ENCODE measurements at places on chromosomes 4 and X.
A peak's percentile ranks its signal among the peaks of the same experiment; 100 is the strongest.

DNA sequence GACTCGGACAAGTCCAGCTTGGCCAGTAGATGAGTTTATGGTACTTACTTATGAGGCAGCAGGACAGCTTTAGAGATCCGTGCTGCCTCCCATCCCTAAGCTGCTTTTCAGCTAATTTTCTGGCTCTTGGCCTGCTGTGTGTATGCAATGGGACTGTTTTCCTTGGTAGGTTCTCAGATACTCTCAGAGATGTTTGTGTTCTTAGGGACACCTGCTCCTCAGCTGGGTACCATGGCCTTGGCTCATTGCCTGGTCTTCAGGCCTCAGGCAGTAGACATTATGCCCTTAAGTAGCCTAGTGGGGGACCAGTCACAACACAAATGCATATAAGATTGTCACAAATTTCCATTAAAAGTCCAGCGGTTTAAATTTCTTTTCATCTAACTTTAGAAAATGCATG, 688.0 kb downstream of the PCDH7 start:
- DNase-seq, result no peak

DNA sequence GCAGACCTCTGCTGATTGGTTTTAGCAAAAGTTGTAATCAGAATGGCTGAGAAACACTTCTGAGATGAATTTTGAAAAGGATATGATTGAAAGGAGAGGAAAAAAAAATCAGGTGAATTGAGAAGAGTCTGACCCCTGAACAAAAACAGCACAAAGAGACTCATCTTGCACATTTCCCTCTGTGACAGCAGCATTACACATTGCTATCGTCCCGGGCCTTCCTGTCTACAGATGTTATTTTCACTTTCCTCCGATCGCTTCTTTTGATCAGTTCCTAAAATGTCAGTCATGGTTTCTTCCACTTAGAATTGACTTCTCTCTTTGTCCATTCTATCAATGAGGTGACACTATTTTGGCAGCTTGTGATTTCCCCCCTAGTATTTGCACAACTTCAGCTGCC, 262.6 kb downstream of the GPC3 start:
- no peak for DNase-seq

DNA sequence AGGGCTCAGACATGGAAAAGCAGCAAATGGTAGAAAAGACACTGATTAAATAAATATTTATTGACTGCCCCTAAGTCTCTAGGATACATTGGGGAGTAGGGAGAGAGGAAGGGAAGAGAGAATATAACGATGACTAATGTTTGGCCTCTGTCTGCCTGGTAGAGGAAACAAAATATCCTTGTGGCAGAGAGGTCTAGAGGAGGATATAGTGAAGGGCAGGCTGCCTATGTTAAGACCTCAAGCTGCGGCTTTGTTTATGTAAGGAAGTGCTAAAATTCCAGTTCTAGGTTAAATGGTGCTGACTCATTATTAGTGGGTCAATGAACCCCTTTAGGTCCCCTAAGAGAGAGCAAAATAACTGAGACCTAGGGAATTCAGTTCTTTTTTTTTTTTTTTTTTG, 427.3 kb upstream of the FTHL17 start:
- DNase-seq, result no peak

- no peak for DNase-seq
These were observed 906 bp downstream of the DKK2 start for GRCh38 chr4:107034996-107035818.

DNA sequence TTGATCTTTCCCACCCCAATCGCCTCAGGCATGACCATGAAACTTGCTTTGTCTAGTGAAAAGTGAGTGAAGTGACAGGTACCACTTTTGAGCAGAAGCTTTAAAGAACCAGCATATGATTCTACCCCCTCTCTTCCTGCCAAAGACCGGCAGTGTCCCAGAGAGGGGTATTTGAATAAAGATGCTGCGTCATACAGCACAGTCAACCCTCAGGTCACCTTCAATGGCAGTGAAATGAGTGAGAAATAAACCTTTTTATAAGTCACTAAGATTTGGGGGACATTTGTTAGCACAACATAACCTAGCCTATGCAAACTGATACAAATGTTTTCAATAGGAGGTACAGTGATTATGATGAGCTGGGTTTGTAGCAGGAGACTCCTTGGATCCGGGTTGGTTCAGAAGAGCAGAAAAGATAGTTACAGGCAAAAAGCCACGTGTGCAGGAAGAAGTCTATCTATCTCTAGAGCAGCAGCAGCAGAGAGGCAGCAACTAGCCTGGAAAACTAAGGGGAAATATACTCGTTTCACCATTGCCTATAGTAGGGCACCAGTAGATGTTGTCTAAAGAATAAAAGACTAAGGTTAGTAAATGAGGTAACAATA, 30.3 kb upstream of the SPRY1 start:
- no peak for DNase-seq

DNA sequence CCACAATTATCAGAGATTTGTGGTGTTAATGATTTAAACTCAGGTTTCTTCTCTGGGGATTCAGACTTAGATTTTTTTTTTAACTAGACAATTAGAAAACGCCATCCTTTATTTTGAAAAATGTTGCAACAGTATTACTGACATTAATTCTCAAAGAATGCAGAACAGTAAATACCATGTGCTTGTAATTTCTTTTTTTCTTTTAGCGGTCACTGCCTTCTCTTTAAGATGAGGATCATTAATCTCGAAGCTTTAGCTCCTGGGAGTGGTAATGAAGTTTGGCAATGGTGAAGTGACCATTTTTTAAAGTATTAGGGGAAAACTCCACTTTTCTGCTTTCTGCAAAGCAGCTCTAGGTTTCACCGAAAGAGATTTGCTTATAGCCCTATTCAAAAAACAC, 164.0 kb upstream of the MBNL3 start:
- DNase-seq, result no peak

GRCh38 chr4:84511703-84512102, 12.6 kb upstream of the NKX6-1 start:
- no peak for DNase-seq

DNA sequence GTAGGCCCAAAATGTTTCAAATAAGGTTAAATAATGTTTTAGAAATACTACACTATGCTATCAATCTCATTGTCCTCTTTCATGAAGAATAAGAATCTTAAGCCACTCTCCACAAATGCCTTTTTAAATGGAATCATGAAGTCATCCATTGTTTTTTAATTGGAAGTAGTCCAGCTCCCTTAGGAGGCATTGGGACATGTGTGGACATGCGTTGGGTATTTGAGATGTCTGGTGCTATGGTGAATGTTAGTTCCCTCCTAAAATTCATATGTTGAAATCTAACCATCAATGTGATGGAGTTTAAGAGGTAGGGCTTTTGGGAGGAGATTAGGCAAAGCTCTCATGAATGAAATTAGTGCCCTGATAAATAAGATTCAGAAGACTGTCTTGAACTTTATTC, 289.0 kb downstream of the C4orf33 start:
- no peak for DNase-seq

DNA sequence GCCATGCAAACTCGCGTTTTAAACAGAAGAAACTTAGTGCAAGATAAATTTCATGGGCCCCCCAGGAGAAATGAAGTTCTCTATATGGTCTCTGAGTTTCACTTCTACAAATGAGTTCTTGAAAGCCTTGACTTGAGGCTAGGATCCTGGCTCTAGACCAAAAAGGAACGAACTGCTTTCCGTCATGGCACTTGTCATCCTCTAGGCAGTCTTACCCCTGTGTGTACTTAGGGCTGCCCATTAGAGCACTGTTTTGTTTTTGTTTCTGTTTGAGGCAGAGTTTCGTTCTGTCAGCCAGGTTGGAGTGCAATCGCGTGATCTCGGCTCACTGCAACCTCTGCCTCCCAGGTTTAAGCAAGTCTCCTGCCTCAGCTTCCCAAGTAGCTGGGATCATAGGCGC, 29.0 kb downstream of the RNF4 start:
- DNase-seq, result no peak

DNA sequence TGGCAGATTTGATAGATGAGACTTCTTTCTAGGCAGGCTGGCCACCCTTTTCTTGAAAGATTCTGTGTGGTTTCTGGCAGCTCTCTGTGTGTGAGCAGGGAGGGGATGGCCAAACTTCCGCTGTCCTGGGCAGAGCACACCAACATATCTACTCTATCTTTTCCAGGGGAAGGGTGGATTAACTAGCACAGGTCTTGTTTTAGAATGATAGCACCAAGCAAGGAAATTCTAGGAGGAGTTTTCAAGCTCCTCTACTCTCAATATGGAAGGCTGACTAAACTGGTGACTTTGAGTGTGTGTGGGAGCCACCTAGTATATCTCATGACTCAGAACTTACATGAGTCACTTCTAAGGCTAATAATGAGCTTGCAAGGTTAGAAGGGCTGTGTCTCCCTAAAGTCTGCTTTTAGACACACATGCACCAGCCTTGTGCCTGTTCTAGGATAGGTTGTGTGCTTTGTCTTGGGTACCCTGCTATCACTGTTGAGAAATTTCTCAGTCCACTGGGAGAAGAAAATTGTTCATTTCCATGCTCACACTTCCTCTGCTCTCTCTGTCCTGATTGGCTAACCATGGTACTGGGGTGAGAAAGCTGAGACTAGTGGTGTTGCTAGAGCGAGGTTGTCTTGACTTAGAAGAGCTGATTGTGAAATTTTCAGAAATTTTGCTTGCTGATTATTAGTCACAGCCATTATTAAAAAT, 72.9 kb downstream of the YIPF6 start:
- DNase-seq, result no peak

DNA sequence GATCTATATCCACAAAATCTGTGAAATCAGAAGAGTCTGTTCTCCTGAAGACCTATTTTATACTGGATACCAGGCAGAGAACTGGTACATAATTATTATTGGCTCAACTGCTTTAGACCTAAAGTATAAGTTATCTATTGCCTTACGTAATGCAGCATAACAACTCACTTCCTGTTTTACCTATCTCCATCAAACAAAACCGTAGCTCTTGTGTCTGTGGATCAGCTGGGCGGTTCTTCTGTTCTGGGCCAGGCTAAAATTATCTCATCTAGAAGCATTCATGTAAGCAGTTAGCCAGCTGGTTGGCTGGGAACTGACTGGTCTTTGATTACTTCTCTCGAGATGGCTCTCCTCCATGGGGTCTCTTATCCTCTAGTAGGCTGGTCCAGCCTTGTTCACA, 57.8 kb downstream of the PPP1R2C start:
- no peak for DNase-seq

GRCh38 chr4:37549041-37549440, 137.1 kb downstream of the RELL1 start:
- no peak for DNase-seq

DNA sequence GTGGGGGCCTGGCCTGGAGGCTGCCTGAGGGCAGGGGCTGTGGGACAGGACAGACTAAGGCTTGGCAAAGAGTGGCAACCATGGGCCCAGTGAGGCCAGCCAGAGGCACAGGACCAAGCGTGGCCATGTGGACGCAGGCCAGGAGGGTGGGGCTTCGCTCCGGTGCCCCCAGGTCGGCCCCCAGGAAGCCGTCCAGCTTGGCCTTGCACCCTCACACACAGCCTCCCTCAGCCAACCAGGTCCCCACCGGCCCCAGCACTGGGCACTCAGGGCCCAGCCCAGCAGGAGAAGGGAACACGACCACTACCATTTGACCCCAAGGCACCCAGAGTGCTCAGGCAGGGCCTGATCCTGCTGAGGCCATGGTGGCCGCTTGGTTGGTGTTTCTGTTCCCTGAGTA, 57.2 kb downstream of the FAM53A start:
- no peak for DNase-seq

DNA sequence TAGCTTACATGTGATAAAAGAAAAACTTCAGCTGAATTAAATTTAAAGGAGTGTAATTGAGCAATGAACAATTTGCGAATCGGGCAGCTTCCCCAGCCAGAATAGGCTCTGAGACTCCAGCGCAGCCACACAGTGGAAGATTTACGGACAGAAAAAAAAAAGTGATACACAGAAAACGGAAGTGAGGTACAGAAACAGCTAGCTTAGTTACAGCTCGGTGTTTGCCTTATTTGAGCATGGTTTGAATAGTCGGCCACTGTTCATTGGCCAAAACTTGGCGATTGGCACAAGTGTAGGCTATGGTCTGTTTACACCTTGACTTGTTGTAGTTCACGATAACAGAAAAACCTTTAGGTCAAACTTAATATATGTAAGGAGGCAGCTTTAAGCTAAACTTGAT, 16.7 kb upstream of the SUPT20HL1 start:
- no peak for DNase-seq

GRCh38 chr4:120228086-120228485, 161.4 kb upstream of the MAD2L1 start:
- no peak for DNase-seq

- no peak for DNase-seq
These were observed 56.4 kb upstream of the XIAP start for GRCh38 chrX:123803331-123803983.

- DNase-seq, result no peak
These were observed 246.6 kb downstream of the OPHN1 start for GRCh38 chrX:68186552-68187262.

GRCh38 chrX:14013054-14013453, 16.6 kb downstream of the GEMIN8 start:
- DNase-seq, result no peak

- DNase-seq, result no peak
These were observed at the start of gene NAP1L2 for GRCh38 chrX:73214426-73215094. TSS of gene NAP1L2 (minus strand) at chrX:73214851. CDS start at chrX:73214492, 359 bp downstream.

GRCh38 chr4:35867057-35867456, 377.3 kb downstream of the ARAP2 start:
- DNase-seq, result peak; percentile 58

- no peak for DNase-seq
These were observed 7.1 kb downstream of the CLOCK start for GRCh38 chr4:55539658-55540057.

DNA sequence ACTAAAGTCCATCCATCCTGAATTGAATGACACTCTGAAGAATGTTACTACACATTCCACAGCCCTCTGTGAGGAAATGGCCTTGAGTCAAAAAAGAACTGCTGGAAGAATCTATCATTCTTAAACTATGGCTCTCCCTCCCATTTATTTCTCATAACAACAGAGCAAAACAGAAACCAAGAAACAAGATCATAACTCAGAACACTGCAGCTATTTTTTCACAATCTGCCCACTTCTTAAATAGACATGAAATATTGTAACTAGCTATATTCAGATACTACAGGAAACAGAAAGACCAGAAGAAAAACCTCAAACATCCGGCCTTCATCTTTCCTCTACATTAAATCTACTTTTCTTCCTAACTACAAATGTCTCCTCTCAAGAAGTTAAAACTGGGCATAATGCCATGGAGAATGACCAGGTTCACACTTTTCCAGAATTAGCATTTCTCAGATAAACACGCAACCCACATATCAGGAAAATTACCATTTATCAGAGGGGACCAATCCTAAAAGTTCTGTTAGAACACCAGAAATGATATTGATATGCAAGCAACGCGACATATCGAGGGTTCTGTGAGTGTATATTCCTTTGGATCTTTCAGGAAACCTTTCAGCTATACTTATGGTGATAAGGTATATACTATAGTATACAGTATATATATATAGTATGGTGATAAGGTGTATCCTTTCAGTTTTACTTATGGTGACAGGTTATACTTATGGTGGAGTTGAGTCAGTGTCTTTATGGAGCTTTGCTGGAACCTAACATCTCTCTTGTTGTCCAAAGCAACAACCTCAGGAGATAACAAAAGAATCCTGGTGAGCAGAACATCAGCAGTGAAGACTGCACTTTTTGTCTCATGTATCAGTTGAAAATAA, 60.4 kb upstream of the IRF2 start:
- no peak for DNase-seq
